ENCODE measurements at places on chromosomes 12 and 14.

DNA sequence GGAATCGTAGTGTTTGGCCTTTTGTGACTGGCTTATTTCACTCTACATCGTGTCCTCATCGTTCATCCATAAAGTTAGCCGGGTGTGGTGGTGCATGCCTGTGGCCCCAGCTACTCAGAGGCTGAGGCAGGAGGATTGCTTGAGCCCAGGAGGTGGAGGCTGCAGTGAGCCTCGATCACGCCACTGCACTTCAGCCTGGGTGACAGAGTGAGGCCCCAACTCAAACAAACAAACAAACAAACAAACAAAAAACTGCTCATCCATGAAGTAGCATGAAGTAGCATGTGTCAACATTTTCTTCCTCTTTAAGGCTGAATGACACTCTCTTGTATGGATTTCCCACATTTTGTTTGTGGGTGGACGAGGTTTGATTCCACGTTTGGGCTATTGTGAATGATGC lies 44.0 kb upstream of the MEG3 start:
- DNase-seq: peak; percentile 22

- no peak for DNase-seq
Observed at GRCh38 chr12:89684136-89684535, 24.5 kb downstream of the ATP2B1 start.

DNA sequence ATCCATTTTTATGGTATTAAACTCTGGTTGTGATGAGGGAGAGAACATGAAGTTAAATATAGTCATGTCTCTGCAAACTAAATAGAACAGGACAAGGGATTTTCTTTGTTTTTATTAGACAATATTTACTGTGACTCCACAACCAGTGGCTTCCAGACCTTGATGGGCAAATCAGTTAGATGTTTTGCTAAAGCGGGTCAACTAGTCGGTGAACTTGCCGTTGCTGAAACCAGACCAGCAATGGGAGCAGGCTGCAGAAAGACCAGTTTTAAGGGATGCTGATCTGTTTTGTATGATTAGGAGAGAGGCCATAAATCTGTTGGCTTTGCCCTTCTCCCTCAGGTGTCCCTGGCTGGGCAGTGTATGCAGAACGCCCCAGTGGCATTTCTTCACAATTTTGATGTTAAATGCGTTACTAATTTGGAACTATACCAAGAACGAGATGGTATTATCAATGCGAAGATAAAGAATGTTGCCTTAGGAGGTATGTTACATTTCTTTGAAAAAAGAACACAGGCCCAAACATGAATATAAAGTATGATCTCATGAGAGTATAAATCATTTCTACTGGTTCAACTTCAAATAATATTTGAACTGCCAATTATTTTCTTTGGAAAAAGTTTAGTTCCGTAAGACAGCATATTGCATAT lies 19.4 kb downstream of the TCTN2 start:
- no peak for DNase-seq

DNA sequence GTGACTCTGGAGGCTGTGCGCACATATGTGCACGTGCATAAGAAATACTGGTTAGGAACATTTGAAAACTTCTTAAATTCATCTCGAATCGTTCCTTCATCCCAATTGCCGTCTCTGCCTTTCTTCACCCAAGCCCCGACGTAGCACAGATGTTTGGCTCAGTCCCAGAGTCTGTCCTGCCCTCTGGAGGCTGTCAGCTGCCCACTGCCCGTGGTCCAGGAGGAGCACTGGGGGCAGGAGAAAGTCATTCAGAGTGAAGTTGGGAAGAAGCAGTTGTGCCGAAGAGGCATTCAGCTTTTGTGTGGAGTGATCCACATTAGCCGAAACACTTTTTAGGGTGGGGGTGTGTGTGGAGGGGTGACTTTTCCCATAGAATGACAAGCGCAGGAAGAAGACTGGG lies 124.9 kb downstream of the TSPAN9 start:
- no peak for DNase-seq

DNA sequence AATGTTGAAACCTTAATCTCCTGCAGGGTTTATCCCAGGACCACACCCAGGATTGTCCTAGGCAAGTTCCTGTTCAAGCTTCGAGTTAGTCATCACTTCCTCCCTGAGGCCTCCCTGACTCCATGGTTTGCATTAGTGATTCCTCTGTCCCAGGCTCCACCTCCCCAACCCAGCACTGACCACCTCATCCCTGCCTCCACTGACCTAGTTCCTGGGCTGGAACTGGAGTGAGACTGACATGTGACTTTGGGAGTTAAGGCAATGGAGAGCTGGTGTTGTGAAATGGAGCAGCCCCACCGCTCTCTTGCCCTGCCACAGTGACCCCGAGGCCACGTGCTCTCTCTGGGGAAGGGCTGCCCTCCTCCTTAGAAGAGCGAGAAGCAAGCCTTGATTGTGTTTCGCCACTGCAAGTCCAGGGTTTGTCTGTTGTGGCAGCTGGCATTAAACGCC lies 15.8 kb upstream of the DTX1 start:
- DNase-seq: no peak

GRCh38 chr12:24738441-24738840 lies 210.5 kb downstream of the BCAT1 start:
- no peak for DNase-seq

- DNase-seq: no peak
Observed at GRCh38 chr12:130331146-130331545, 6.5 kb upstream of the PIWIL1 start.

DNA sequence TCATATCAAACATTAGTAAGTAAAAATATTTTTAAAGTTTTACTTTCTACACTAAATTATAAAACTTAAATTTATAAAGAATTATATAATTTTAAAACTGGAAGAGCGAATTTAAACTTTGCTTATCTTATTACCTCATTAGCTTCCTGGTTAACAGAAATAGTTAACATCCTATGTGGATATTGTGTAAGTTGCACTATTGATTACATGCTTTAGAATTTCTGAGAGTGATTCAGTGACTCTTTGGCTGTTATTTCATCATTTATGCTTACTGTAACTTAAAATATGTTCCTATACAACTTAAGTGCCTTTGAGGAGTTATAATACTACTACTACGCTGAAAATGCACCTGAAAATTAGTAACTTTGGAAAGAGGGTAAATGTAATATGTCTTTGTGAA lies 101.4 kb downstream of the FOXA1 start:
- DNase-seq: no peak

DNA sequence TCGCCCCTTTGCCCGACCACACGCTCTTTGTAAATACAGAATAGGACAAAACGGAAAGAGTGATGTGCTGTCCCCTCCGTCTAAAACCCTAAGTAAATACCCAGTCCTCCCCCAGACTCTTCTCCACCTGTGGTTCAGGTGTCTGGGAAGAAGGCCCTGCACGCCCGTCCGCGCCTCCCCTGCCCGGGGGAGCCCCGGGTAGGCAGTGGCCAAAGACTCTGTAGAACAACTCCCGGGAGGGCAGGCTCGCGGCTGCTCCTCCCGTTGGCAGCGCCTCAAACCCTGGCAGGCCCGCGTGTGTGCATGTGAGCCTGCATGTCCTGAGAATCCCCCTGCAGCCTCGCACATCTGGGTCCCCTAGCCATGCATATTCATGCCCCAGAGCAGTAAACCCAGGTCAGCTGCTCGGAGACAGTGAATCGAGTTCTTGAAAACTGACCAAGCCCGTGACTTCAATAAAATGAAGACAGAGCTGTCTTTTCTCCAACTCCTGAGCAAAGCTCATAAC lies 165.8 kb downstream of the MON2 start:
- DNase-seq: peak; percentile 77

GRCh38 chr14:72512925-72513324 lies 381.0 kb downstream of the DPF3 start:
- DNase-seq: no peak

DNA sequence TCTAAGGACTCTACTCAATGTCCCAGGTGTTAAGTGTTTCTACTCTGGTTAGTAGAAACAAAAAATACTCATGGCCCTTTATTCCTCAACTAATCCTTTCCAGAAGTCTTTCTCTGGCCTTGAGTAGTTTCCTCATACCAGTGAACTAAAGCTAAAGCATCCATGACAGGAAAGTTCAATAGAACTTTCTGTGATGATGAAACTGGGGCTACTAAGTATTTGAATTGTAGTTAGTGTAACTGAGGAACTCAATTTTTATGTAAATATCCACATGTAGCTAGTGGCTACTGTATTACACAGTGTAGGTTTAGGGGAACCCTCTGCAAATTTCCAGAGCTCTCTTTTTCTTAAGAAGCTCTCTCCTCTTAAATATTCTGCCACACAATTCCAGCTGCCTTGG lies 63.7 kb downstream of the R3HDM2 start:
- no peak for DNase-seq

- peak; percentile 61 for DNase-seq
Observed at GRCh38 chr12:93892423-93893268, 215.5 kb downstream of the CRADD start.

- DNase-seq: peak; percentile 95
Observed at GRCh38 chr12:50074936-50075807, 10.0 kb upstream of the SMARCD1 start.

Data from ecto neural progenitor cell (in vitro differentiated cells).